ENCODE measurements at places on chromosomes 7 and 10.

GRCh38 chr7:134587750-134588149 lies 38.8 kb downstream of the AKR1B15 start:
- DNase-seq, result no peak

GRCh38 chr10:58741673-58742072 lies 229.0 kb downstream of the BICC1 start:
- no peak for DNase-seq

DNA sequence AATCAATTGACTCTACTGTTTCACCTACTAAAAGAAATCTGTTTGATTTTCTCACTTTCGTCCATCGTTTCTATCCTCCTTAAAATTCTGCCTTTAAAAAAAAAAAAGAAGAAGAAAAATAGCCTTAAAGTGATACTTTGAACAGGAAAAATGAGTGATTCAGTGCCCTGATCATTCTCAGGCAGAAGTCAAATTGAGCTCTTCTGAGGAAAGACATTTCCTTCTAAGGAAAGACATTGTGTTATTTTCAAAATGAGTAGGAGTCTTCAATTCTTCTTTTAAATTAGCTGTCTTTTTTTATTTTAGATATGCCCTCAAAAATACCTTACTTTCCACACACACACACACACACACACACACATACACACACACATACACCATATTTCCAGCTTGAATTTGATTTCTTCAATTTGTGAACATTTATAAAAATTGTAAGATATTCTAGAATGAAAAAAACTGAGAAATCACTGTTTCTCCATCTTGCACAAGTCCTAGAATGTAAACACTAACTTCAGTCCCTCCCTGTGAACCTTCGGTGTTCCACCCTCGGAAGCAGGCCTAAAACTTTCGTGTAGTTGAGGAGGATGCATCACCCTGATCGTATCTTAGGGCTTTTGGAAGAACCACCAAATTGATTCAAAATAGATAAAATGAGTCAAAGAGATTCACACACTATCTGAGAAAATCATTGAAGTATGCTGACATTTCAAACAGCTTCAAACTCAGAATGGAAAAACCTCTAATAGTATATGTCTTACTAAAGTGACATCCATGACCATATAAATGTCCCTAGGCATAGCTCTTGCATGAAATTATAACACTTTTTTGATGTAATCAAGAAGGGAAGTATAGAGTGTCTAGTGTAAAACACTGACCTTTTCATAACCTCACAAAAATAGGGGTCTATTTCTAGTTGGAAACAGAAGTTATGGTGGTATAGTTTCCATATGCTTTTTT lies 270.8 kb downstream of the GATA3 start:
- DNase-seq, result no peak

DNA sequence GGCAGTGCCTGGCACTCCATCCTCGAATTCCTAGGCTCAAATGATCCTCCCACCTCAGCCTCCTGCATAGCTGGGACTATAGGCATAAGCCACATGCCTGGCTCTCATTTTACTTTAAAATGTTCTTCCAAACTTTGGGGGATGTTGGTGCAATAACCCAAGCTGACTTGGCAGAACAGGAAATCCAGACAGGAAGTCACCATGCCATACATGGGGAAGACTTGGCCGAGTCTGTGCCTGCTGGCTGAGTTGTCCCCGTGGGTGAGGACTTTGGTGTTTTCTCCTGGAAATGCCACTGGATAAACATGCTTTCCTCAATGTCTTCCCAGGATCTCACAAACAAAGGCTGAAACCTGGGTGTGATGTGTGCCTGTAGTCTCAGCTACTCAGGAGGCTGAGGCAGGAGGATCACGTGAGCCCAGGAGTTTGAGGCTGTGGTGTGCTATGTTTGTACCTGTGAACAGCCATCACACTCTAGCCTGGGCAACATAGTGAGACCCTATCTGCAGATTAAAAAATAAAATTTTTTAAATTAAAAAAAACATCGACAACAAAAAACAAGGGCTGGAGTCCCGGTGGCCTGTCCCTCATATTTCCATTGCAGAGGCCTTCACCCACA lies 19.8 kb downstream of the HKDC1 start:
- DNase-seq, result no peak

- DNase-seq, result no peak
Measured at GRCh38 chr10:129133856-129134255, 333.2 kb upstream of the MGMT start.

- DNase-seq, result no peak
Measured at GRCh38 chr10:130905386-130905785, 406.1 kb downstream of the TCERG1L start.

DNA sequence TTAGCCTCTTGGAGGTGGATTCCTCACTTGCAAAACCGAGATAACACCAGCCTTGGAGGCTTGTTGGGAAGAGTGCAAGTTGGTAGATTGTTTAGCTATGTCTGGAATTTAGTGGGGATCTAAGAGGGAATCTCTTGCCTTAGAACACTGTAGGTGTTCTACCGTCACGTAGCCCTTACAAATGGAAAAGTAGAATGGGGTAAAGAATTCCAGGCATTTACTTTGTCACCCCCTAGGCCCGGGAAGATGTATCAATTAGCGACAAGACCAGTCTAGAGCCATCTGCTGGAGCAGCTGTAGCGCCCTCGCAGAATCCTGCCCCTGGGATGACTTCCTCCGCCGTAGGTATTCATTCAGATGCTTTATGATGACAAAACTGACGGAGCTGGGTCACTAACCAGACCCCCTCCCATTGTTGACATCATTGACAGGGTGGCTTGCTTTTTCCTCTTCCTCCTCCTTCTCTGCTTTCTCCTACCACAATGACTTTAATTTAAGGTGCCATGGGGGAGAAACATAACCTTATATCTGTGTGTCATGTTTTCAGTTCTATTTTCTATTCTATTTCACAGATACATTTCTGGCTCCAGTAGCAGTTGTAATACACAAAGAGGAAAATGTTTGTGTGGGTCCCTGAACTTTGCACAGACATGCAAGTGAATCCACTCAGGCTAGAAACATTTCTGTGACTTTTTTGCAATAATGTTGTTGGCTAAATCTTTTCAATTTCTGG lies 262.6 kb upstream of the LYZL1 start:
- no peak for DNase-seq

DNA sequence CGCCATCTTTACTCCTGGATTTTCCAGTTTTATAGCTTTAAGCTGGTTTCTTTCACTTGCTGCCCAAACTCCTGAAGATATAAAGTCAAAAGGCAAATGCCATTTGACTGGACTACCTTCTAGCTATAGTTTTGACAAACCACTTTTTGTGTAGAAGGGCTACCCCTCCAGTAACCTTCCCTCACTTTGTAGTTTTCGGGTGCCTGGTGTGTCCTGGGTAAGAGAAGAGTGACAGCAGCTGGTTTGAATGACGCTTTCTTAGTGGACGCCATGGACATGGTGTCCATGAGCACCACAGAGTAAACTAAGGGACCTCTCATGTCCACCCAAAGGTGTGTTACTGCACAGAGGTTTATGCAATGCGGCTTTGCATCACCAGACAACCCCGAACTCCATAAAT lies 21.2 kb upstream of the PITRM1 start:
- no peak for DNase-seq

Measured in stimulated activated CD4-positive, alpha-beta T cell treated with anti-CD3 and anti-CD28 coated beads, Interleukin-12 subunit alpha, Interleukin-12 subunit beta, amount 100 ng/mL, for 4 hours (primary cell).